AG04449 (cell line): ENCODE measurements at places on chromosomes 6 and 20.

DNA sequence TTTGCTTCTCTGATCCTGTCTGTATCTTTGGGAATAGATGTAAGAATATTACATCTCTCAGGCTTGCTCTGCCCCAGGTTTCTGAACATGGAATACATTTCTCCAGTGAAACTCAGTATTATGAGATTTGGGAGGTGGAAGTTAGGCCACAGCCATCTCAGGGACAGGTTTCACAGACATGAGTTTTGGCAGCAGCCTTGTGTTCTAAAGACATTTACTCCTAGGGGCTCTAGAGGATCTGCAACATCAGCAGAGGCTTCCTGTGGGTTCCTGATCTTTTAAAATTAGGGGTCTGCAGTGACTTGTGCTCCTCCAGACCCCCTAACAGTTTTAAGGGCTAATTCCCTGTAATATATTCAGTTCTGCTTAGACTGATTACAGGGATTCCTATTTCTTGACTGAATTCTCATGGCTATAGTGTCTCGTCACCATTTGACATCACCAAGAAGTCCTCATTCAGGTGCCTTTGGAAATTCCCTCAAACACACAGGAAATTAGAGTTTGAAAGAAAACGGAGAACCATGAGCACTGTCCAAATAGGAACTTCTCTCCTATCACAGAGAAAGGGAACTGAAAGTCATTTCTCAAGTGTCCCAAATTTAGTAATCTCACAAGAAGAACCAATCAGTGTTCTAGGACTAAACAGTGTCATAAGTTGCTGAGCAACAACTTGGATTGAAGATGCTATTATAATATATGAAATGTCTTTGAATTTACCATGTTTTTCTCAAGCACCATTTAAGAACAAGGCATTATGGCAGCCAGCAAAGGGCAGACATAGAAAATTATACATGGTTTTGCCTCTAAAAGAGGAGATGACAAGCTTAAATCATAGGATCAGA lies 2.5 kb upstream of the HLA-DRA start:
- DNase-seq = no peak

GRCh38 chr20:34108616-34109174 lies 3.3 kb downstream of the EIF2S2 start:
- DNase-seq = no peak

GRCh38 chr6:68235326-68235784 lies 399.7 kb upstream of the ADGRB3 start:
- DNase-seq = no peak

DNA sequence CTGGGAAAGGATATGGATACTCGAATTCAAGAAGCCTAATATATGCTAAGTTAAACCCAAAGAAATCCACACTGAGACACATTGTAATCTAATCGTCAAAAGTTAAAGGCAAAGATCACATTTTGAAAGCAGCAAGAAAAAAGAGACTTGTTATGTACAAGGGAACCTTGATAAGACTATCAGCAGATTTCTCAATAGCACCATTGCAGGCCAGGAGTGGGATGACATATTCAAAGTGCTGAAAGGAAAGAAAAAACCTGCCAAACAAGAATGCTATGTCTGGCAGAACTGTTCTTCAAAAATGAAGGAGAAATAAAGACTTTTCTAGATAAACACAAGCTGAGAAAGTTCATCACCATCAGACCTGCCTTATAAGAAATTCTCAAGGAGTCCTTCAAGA lies 75.2 kb downstream of the COL21A1 start:
- DNase-seq = no peak

DNA sequence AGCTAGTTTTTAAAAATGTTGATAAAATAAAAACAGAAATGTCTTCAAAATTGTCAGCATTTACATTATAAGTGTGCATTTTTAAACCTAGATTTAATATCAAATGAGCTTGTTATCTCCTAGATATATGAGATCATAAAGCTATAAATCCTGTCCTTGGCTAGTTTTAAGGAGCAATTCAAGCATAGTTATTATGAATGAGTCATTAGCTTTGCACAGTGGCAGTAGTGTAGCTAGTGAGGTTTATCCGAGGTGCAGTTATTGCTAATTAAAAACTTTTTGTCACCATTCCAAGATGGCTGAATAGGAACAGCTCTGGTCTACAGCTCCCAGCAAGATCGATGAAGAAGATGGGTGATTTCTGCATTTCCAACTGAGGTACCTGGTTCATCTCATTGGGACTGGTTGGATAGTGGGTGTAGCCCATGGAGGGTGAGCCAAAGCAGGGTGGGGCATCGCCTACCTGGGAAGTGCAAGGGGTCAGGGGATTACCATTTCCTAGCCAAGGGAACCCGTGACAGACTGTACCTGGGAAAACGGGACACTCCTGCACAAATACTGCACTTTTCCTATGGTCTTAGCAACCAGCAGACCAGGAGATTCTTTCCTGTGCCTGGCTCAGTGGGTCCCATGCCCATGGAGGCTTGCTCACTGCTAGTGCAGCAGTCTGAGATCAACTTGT lies 108.8 kb upstream of the SYNCRIP start:
- DNase-seq = no peak

DNA sequence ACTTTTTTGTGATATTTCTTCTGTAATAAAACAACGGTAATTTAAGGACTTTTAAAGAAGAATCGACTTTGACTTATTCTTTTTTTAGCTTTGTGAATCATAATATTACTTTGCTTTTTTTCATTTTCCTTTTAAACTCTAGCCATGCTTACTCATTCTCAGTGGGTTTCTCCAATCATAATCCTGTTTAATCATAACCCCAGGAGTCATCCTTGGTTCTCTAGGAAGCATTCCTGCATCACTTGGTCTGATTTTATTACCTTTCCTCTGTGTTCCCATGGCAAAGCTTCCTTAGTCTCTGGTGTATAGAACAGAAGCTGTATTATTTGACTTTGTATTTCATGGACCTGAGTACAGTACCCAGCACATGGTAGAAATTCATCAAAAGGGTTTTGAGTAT lies 223.5 kb downstream of the CDKAL1 start:
- DNase-seq = peak; percentile 7

GRCh38 chr6:138847884-138848283 lies 52.0 kb downstream of the ECT2L start:
- no peak for DNase-seq

DNA sequence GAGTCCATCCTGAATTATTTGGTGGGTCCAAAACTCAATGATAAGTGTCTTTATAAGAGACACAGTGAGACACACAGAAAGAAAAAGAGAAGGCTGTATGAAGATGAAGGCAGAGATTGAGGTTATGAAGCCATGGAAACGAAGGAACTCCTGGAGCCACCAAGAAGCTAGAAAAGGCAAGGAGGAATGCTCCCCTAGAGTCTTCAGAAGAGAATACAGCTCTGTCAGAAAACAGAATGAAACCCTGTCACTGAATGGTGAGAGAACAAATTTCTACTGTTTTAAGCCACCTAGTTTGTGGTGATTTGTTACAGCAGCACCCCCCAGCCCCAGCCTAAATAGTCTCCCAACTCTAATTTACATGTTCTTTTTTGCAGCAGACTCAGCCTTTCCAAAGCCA lies 635.1 kb downstream of the EPHA7 start:
- DNase-seq = no peak

DNA sequence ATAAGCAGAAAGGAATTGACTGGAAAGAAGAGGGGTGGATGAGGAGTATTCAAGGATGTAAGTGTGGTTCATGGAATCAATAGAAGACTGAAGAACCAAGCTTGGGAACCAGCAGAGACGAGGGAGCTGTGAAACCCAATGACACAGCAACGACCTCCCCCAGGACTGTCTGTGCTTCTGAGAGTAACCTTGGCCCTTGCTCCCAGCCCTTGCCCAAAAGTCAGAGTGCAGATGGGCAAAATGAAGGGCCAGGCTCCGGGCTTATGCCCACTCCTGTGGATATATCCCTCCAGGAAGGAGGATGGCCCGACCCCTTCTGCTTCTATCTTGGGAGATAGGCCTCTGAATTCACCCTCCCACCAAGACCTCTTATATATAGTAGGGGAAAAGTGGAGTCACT lies 24.9 kb downstream of the FAM50B start:
- DNase-seq = no peak

GRCh38 chr20:21324126-21324525 lies 21.0 kb downstream of the XRN2 start:
- no peak for DNase-seq

DNA sequence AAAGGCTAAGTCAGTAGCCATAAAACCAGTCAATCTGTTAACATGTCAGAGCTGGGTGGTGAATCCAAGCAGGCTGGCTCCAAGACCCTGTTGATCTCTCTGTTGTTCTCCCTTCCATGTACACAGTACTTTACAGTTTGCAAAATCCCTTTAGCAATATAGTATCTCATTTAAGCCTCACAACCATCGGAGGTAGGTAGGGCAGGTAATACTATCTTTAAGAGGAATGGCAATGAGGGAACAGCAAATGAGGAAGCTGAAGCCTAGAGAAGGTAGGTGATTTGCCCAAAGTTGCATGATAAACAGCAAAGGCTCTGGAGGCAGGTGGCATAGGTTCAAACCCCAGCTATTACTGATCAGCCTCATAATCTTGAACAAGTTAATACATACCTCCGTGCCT lies 34.7 kb upstream of the ARFGEF2 start:
- no peak for DNase-seq

- DNase-seq = no peak
Measured at GRCh38 chr20:25055711-25056495, 2.0 kb downstream of the ACSS1 start.

DNA sequence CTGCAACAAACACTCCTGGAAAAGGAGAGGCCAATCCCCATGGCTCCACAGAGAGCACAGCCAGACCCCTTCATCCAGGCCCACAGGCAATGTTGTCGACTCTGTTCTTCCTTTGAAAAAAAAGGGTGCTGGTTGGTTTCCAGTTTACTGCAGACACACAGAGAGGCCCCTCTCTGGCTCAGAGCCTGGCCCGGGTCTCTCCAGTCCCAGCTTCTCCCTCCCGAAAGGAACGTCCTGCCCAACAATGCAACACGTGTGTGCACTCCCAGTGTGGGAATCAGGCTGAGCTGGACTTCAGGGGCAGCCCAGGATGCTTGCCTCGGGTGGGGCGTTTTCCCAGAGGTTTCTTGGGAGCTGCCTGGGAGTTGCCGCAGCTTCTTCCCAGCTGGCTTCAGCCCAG lies 4.5 kb upstream of the NKAIN4 start:
- DNase-seq = no peak

GRCh38 chr20:37759761-37760209 lies 66.0 kb downstream of the CTNNBL1 start:
- no peak for DNase-seq

DNA sequence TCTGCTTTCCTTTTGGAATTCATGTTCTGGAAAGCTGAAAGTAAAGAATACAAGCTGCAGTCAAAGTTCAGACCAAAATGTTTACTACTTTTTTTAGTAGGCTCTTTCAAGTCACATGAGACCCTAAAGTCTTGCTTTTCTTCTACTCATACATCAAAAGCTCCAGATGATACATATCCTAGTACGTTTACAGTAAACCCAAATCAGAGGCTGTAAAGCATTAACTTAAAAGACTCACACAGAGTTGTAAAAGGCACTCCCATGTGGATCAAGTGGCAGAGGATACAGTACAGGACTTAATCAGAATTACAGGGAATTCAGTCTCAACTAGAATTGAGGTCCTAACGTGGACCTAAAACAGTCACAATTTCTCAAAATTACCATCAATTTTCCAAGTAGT lies 40.7 kb downstream of the STK38 start:
- DNase-seq = no peak

DNA sequence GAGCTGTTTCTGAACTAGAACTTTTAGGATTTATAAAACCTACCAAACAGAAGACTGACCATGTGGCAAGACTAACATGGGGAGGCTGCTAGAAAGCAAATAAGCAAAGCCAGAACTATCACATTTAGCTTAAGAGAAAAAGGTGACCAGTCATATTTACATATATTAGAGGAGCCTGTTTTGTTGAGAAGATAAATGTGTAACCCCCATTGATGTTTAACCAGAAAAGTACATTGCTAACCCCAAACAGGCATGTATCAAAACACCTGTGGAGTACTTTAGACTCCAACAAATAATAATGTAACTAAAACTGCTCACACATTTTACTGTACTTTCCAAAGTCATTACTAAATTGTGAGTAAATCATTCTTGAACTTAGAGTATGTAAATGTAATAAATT lies 35.0 kb downstream of the AKIRIN2 start:
- no peak for DNase-seq

- DNase-seq = peak; percentile 14
Measured at GRCh38 chr20:16349523-16350260, 223.6 kb downstream of the KIF16B start.

GRCh38 chr6:121730616-121731015 lies 295.2 kb downstream of the GJA1 start:
- DNase-seq = no peak

GRCh38 chr20:13771853-13772453 lies 12.8 kb downstream of the ESF1 start:
- DNase-seq = no peak

DNA sequence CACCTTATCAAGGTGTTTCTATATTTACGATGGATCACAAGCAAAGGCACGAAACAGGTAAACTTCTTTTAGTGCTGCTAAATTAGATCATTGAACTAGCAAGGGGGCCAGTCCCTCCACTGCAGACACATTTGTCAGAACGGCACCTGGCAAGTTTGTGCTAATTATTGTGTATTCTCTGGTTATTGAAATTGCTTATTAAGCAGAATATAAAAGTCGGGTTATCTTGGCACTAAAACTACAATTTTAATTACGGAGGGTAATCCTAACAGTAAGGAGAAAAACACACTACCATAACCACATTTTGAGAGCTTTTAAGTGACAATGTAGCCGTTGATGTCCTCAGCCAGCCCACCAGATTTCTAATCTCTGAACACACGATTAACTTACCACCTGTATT lies 118.9 kb upstream of the BTN3A2 start:
- no peak for DNase-seq

GRCh38 chr6:43178951-43179830 lies 2.8 kb upstream of the CUL9 start:
- no peak for DNase-seq

- no peak for DNase-seq
Measured at GRCh38 chr6:46932526-46933319, 11.0 kb upstream of the ADGRF5 start.

- DNase-seq = peak; percentile 98
Measured at GRCh38 chr20:50144362-50144761, 9.2 kb downstream of the PEDS1 start.

DNA sequence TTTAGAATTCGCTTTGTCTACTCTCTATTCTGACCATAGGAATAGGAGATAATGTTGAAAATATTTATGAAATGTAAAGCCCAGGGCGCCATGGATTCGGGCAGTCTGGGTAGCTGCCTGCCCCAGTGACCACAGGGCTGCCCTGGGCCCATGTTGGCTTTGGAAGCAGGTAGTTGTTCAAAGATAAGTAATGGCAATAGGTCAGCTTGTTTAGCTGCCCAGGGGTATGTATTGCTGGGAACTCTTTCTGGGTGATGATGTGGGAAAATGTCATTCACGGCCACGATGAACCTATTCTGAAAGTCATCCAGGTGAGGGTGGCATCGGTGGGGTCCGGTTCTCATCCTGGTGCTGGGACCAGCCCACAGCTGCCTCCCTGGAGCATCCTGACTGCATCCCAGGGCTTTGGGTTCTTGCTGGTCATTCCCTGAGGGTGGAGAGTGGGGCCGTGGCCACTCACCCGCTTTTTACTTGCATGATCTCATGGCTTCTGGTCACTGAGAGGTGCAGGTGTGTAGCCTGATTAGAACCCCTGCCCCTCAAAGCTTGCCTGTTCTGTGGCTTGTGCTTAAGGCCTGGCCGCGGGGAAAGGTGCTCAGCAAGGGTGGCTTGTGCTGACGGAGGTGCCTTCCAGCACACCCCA lies 102.8 kb downstream of the ERMARD start:
- DNase-seq = no peak

GRCh38 chr6:43747784-43748183 lies 22.2 kb upstream of the VEGFA start:
- DNase-seq = no peak

GRCh38 chr6:49225471-49225870 lies 237.6 kb downstream of the MMUT start:
- no peak for DNase-seq
